ENCODE measurements at places on chromosomes 5 and 9.

GRCh38 chr5:149457393-149457763, 78.3 kb upstream of the IL17B start:
- no peak for DNase-seq

DNA sequence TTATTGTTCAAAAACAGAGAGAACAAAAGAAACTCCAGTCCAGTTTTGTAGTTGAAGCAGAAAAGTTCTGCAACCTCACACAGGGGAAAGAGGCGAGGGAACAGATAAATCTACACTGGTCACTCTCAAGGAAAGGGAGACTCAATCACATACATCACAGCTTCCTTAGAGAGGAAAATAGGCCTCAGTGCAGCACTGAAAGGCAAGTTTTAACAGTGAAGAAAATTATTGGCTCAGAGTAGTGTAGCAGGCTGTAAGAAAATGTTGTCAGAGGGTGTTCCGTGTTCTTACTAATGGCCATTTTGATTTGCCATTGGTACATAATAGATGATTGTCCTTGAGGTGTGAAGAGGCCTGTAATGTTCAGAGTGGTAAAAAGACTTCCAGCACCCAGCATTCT, 530.0 kb upstream of the CDH6 start:
- DNase-seq = no peak

- DNase-seq = no peak
These were observed 68.9 kb downstream of the PRDM6 start for GRCh38 chr5:123157791-123158581.

GRCh38 chr5:150992705-150993104, 27.7 kb upstream of the GPX3 start:
- no peak for DNase-seq

- DNase-seq = peak; percentile 33
These were observed 1.6 kb upstream of the SEC16A start for GRCh38 chr9:136484153-136485048.

DNA sequence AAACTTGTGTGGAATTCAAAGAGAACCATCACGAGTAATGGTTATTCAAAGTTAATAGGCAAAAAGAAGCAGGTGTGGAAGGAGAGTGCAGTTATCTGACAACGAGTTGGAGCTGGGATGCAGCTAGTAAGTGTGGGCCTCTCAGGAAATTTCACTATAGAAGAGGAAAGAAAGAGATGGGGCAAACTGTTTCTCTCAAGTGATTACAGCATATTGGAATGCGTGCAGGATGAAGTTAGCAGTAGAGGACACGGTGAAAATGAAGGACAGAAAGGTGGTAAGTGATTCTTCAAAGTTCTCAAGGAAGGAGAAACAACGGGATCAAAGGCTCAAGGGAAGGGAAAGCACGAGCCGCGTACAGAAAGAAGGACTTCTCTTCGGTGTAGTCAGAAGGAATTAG, 84.0 kb downstream of the ADAMTS12 start:
- no peak for DNase-seq

DNA sequence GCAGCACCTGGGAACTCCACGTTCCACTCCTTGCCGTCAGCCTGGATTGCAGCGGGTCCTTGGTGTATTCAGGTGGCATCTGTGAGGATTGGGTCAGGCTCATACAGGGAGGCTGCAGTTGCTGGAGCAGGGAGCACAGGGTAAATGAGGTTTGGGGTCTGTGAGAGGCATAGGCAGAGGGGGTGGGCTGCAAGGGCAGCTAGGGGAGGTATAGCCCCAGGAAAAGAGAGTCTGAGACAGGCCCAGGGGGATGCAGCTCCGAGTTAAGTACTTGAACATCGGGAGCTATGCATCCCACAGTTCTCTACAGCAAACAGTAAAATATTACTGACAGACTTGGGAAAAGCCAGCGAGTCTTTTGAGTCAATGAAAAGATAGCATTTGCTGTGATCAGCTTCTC, 101.6 kb downstream of the TRIO start:
- DNase-seq = no peak

- DNase-seq = no peak
These were observed 29.2 kb upstream of the CEP120 start for GRCh38 chr5:123452401-123452800.

- no peak for DNase-seq
These were observed 308.8 kb upstream of the NREP start for GRCh38 chr5:112065781-112066180.

- no peak for DNase-seq
These were observed 187.1 kb downstream of the TRIM32 start for GRCh38 chr9:116873937-116874914.

DNA sequence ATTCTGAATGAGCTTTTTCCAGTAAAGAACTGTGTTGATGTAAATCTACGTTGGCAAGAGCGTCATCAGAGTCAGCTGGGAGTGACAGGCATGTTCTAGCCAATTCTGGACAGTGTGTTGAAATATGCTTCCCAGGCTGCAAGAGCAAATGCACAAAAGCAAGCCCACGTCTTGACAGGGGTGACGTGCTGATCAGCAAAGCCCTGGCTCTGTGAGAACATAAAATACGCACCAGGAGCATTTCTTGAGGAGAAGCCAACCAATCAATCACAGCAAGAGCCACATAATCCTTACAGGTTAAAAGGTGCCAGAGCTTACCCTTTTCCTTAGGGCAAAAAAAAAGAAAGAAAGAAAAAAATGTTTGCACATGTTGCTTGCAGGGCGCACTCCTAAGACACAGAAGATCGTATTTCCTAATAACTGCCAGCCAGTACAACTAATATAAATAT, 148.1 kb downstream of the PDE4D start:
- no peak for DNase-seq

- DNase-seq = no peak
These were observed 60.4 kb upstream of the GPBP1 start for GRCh38 chr5:57113481-57113880.

DNA sequence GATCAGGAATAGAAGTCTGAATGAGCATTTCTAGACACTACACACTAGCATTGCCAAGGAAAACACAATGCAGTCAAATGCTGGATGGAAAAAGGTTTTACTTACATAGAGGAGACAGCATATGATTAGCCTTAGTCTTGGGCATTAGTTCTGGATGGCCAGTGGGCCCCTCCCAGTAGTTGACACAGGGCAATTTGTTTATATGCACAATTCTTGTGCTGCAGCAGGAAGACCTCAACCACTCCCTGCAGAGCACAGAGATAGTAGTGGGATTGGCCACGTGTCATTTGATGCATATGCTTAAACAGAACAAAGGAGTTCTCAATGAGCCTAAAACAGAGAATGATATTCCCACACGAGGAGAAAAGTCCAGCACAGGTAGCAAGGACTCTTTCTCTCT, 1496.2 kb upstream of the CDH6 start:
- no peak for DNase-seq

DNA sequence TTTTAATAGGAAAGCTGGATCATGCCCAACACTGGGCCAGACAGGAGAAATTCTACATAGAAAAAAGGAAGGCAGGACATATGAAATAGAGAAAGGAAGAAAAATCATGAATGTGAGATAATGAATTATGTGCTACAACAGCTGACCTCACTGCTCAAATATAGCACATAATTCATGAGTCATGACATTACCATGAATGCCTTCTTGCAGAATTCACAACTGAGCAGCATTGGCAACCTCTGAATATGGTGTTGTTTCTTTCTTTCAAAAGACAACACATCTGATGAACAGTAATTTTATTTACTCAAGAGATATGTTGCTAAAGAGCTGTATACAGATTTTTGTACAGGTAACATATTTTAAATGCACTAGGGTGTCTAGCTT, 34.4 kb downstream of the APBA1 start:
- DNase-seq = no peak

GRCh38 chr5:126139773-126140172, 283.4 kb upstream of the GRAMD2B start:
- peak; percentile 15 for DNase-seq

DNA sequence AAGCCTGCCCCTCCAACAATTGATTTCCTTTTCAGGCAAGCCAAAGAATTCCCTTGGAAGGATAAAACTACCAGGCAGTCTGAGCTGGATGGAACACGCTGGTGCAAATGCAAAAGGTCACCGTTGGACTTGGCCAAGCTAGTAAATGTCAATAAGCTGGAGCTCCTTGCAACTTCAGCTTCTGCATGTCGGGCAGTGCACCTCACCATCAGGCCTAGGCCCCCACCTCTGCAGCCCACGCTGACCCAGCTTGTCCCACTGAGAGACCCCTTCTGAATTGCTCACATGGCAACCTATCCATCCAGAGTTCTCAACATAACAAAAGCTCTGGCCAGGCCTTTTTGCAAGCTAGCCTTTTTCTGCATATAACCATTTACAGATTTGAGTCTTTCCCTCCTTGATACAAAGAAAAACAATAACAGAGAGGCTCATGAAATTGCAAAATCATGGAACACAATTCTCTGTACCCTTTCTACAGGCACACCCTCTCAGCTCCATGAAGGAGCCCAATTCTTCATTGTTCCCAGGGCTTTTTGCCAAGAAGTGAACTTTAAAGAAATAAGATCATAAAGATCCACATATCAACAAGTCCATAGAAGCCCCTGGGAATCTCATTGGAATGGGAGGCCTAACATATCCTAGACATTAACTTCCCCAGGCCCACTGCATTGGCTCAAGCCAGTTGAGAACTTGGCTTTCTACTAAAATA, 123.9 kb upstream of the SLIT3 start:
- no peak for DNase-seq

- DNase-seq = no peak
These were observed 2.8 kb downstream of the BRD3OS start for GRCh38 chr9:134028076-134028475.

DNA sequence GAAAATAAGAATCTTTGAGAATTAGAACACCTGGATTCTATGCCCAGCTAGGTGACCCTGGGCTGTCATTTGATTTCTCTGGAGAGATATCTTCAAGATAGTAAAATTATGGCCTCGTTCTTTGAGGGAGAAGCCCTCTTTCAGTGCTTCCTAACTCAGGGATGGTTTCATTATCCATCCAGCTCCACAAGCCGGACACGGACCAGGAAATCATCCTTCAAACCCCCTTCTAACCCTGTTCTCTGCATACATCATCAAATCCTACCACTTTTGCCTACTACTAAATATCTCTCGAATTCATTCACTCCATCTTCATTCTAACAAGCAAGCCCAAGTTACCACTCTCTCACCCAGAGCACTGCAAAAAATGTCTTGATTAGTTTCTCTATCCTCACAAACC, 57.2 kb downstream of the MAPKAP1 start:
- no peak for DNase-seq

DNA sequence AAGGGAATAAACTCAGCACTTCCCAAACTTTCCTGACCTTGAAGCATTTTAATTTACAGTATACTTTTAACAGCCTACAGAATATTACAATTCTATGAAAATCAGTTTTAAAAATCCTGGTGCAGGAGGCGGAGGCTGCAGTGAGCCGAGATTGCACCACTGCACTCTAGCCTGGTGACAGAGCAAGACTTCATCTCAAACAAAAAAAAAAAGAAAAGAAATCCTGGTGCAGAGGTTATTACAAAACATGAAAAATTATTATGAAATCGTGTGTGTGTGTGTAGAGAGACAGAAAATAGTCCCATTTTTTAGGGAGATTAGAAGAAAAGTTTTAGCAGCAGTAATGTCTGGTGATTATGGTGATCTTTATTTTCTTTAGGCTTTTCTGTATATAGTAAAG, 26.9 kb downstream of the GOLPH3 start:
- DNase-seq = no peak

DNA sequence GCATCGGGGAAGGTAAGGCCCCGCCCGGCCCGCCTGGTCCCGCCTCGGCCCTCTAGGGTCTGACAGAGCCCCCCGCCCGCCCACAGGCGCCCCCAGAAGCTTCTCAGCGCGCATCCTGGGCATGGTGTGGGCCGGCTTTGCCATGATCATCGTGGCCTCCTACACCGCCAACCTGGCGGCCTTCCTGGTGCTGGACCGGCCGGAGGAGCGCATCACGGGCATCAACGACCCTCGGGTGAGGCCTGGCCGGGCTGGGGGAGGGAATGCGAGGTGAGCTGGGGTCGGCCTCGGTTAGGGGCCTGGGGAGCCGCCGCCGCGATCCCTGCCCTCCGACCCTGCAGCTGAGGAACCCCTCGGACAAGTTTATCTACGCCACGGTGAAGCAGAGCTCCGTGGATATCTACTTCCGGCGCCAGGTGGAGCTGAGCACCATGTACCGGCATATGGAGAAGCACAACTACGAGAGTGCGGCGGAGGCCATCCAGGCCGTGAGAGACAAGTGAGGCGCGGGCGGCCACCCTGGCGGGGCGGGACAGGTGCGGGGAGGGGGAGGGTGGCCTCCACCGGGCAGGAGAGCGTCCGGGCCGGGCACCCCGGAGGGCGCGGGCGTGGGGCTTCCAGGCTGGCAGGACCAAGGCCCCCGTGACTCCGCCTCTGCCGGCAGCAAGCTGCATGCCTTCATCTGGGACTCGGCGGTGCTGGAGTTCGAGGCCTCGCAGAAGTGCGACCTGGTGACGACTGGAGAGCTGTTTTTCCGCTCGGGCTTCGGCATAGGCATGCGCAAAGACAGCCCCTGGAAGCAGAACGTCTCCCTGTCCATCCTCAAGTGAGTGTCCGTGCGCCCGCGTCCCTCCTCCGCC, 7.1 kb downstream of the LRRC26 start:
- no peak for DNase-seq

- DNase-seq = no peak
These were observed 119.4 kb downstream of the MED27 start for GRCh38 chr9:131960311-131960710.

GRCh38 chr9:92055624-92056023, 59.6 kb downstream of the SPTLC1 start:
- DNase-seq = no peak

- no peak for DNase-seq
These were observed 1866.7 kb upstream of the C9orf72 start for GRCh38 chr9:29439961-29440360.

GRCh38 chr5:154861946-154862345, 3.5 kb downstream of the CNOT8 start:
- no peak for DNase-seq

DNA sequence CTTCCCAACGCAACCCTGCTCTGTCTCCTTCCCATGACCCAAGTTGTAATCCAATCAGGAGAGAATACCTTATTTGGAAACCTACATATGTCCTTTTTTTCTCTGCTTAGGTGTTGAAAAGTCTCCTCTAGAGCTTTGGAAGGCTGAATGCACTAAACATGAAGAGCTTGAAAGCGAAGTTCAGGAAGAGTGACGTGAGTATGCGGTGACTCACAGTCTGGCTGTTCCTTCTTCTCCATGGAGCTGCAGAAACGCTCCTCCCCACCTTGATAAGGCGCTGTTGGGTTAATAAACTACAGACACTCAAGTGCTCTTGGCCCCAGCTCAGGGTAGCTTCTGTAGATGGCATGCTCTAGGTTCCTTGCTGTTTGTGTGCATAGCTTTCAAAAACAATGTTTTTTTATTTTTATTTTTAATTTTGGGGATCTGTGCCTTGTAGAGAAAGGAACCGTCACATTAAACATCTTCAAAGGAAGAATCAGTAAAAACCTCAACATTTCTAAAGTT, 30.7 kb downstream of the RAI14 start:
- no peak for DNase-seq

- no peak for DNase-seq
These were observed 33.6 kb upstream of the NFIB start for GRCh38 chr9:14347406-14348122.

DNA sequence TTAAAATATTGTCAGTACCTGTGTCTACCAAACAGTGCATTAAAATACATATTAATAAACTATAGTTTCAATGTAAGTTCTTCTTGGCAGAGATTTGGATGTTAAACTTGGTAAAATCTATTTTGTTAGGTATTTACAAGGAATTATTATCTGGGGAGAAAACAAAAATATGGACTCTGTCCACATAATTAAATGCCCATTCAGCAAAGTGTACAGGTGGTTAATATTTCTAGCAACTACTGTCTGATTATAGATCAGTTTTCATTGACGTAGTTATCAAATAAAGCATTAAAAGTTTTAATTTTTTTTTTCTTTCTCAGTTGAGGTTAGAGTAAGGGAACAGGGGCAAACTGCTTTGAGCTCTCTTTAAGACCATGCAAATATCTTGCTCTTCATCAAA, 88.9 kb downstream of the NNT start:
- DNase-seq = no peak

All from NCI-H345 (cell line).